Stimulated activated CD4-positive, alpha-beta T cell treated with anti-CD3 and anti-CD28 coated beads, TNF-alpha, amount 100 ng/mL, for 24 hours (primary cell): ENCODE measurements at places on chromosomes 4 and X.

- peak; percentile 32 for DNase-seq
Observed at GRCh38 chrX:12771445-12772069, 19.7 kb upstream of the PRPS2 start.

GRCh38 chrX:118437283-118437682 is 58.3 kb upstream of the DOCK11 start:
- no peak for DNase-seq

DNA sequence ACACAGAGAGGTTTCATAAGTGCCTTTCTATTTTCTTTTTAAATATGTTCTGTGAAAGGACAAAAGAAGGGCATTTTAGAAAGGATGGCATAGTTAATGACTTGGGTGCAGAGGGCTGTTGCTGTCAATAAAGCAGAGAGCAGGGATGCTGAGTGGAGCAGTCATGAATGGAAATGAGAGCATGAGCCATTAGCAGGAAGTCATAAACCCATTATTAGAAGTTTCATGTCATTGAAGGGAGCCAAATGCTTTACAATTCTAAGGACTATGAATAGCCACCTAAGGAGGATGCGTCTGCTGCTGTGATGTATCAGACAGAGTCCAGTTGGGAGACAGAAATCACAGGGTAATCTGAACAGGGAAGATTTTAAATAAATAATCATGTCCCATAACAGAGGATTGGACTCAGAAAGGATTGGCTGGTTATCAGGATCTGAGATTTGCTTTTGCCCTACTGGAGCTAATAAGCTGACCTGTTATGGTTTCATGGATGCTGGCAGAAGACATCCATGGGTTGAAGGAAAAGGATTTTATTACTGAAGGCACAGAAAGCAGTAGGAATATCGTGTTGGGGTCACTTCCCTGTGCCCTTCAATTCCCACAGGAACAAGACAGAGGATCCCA is 47.5 kb upstream of the WDR19 start:
- no peak for DNase-seq

DNA sequence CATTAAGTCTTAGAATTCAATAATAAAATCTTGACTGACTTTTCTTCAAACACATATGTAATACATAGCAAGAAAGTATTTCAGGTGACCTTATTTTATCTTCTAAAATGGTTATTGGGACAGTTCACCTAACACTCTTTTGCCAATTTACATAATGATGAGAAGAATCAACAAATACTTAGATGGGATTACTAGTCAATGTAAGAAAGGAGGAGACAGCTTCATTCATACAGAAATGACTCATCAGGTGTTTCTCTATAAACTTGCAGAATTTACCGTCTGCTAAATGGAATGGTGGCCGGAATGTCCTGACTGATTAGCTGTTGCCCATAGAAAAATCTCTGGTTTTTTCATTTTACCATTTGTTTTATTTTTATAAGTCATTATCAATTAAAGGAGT is 115.0 kb upstream of the ETNPPL start:
- DNase-seq, result no peak

- no peak for DNase-seq
Observed at GRCh38 chr4:44914748-44915147, 188.4 kb upstream of the GNPDA2 start.

GRCh38 chr4:17719106-17719505 is 62.3 kb downstream of the FAM184B start:
- DNase-seq, result no peak

DNA sequence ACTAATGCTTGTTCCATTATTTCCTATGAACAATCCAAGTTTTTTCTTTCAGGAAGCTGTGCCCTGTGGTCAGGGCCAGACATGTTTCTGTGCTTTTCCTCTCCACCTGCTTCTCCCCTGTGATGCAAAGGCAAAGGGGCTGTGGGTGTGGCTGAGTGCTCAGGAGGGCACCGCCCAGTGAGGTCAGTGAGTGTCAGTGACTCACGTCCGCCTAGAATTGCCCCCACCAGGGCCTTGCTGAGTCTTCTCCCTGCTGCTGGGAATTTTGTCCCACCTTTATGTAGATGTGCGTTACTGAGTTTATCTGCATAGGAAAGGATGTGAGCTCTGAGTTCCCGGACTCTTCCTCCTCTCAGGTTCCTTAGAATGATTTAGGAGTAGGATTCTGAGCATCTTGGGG is 283.2 kb downstream of the DCHS2 start:
- no peak for DNase-seq

DNA sequence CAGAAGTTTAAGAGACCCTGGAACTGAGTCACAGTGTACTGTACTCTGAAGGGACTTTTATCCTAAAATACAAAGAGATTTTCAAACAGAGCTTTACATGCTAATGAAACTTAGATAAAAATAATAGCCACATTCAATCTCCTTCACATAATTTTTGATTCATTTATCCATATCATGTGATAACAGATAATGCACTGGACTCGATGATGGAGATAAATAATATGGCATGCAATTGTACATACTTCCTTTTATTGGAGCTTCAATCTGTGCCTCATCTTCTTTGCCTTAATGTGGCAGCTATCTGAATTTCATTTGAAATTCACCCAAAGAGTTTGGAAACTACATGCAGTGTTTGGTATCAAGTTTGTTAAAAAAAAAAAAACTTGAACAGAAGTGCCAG is 390.6 kb downstream of the CFAP47 start:
- DNase-seq, result no peak

- no peak for DNase-seq
Observed at GRCh38 chr4:145564540-145564939, 54.6 kb upstream of the MMAA start.

DNA sequence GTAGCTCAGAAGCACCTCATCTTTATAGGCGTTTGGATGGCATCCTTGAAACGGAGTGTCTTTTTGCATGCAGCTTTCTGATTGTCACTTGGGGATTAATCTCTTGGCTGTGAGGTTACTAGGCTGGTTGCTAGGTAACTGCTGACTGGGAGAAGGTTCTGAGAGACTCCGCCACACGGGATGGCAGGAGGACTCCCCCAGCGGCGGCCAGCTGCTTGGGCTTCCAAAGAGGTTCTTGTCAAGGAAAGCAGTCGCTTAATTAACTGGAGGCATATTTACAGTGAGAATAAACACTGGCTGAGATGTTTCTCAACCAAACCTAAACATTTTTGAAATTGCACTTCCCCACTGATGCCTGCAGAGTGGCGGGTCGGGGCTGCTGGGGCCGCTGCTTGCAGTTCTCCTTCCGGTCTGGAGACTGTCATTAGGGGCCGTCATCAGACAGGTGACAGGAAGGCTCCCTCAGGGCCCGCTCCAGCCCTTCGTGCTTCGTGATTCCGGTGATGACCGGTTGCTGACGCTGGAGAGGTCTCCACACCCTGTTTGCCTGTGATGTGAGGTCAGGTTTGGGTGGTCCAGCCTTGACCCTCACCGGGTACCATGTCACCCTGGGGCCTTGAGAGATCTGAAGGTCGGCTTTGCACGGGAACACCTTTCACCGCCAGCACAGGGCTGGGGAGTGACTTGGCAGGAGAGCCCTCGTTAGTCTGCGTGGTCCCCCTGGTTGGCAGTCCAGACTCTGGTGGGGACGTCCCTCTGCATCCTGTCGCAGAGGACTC is 9.1 kb downstream of the NSG1 start:
- DNase-seq, result no peak

DNA sequence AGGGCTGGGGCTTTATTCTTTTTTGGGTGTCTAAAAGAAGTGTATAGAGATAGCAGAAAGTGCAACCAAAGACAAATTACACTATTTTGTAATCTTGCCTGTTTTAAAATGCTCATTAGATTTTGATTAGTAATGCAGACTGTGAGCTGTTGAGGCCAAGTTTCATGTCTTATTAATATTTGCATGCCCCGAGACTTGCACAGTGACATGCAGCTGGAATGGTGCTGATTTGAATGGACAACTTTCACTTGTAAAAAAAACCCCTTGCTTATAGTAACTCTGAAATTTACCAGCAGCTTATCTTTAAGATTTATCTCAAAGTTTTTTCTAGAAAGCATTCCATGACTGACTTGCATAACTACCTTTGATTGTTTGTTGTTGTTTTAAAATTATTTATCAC is 835.1 kb upstream of the IGFBP7 start:
- DNase-seq, result no peak

GRCh38 chr4:144754562-144755410 is 108.8 kb downstream of the HHIP start:
- DNase-seq, result no peak

GRCh38 chrX:1658071-1658491 is 43.2 kb downstream of the ASMT start:
- DNase-seq, result no peak

- DNase-seq, result no peak
Observed at GRCh38 chr4:57231781-57232180, 121.6 kb upstream of the IGFBP7 start.

DNA sequence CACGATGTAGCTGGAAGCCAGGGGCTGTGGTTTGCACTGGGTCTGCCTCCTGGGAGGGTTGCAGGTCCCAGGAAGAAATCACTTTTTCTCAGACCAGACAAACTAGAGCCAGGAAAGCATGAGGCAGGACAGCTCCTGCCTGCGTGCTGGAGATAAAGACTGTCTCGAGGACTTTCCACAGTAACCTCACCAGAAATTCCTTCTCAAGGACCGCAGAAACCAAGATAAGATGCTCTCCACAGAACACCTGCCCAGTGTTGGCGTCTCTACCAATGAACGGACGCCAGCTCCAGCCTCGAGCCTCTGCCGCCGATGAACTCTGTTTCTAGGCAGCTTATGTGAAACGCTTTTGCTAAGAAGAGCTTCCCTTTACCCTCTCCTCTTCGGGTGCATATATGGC is 76.9 kb upstream of the AFAP1 start:
- DNase-seq, result no peak

GRCh38 chr4:47741200-47741599 is 96.7 kb downstream of the CORIN start:
- DNase-seq, result no peak

DNA sequence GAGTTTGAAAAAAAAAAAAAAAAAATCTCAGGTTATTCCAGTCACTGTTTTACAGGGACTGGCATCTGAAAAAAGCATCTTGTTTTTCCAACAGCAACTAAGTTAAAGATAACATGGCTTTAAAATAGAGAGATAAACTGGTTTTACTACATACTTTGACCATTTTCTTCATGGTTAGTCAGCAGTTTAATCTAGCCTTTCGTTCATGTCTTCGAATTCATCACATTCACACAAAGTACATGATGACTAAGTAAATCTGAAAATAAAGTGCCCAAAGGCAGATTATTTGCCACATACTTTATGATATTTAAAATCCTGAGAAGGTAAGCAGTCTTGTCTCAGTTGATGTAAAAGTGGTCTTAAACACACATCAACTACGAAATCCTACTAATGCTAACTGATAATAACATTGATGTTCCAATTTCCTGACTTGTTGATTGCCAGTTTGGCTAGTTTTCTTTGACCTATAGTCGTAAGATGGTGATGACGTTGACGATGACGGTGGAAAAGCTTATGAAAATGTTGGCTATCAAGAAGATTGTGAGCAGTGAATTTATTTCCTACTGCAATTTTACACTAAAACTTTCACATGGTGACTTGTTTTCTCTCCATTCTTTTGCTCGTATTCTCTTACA is 540.5 kb upstream of the BOD1L1 start:
- DNase-seq, result no peak

- no peak for DNase-seq
Observed at GRCh38 chr4:11053601-11054220, 369.1 kb upstream of the CLNK start.

- DNase-seq, result no peak
Observed at GRCh38 chrX:87636533-87636932, 118.9 kb downstream of the KLHL4 start.

DNA sequence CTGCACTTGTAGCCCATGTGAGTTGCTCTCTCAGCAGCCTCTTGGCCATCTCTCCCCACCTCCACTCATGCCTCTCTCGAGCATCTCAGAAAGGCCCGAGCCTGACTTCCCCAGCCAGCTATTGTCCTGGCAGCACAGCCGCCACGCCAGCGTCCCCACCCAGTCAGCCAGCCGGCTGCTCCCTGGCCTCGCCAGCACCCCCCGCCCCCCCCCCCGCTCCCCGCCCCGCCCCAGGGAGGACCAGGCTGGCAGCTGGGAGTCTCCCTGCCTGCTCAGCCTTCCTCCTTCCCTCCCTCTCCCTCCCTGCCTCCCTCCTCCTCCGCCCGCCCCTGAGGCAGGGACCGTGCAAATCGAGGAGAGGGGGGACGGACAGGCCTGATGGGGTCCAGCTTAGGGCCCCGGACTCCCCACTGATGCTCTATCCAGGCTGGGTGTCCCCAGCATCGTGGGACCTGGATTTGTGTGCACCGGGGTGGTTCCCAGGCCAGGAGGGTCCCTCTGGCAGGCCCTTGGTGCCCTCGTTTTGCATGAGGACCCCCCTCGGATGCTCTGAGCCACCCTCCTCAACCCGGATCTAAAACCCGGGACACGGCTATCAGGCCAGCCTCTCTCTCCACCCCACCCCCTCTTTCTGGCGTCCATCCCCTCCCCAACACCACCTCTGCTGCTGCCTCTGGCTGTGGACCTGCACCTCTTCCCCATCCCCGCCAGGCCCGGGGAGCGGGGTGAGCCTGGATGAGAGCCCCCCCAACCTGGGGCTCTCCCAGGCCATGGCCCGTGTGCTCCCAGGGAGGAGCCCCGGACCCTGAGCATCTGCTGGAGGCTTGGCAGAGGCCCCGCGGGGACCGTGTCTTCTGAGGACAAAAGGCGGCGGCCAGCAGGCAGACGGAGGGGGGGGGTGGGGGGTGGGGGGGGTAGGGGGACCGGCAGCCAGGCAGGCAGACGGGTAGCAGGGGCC is at the start of gene GPR173:
GPR173 (plus strand) TSS at position 621 of the 958 bp plus-strand sequence. CDS start 27,833 bp downstream, outside the sequence.
- DNase-seq, result no peak

- no peak for DNase-seq
Observed at GRCh38 chr4:77169481-77169880, 12.5 kb downstream of the CCNG2 start.

DNA sequence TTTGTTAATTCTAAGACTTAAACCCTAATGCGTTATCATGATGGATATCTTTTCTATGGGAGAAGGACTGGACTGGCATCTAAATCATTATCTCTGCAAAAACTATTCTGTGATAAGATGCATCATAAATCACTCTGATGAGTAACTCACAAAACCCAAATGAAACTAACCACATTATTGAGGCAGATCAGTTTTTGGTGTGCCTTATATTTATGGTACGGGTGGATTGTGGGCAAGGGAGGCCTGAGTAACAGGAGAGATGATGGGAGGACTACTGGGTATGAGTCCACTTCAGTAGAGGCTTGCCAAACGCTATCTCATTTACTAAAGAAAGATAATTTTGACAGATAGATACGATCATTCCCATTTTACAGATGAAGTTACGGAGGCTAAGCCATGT is 66.4 kb upstream of the GUCY1A1 start:
- DNase-seq, result no peak

- DNase-seq, result no peak
Observed at GRCh38 chrX:38985945-38986344, 184.7 kb downstream of the MID1IP1 start.

- DNase-seq, result no peak
Observed at GRCh38 chr4:157052429-157053040, 23.4 kb upstream of the GLRB start.
